ENCODE measurements at places on chromosomes 4 and X.

- DNase-seq: no peak
These were observed 13.3 kb downstream of the SLC2A9 start for GRCh38 chr4:10007793-10008608.

DNA sequence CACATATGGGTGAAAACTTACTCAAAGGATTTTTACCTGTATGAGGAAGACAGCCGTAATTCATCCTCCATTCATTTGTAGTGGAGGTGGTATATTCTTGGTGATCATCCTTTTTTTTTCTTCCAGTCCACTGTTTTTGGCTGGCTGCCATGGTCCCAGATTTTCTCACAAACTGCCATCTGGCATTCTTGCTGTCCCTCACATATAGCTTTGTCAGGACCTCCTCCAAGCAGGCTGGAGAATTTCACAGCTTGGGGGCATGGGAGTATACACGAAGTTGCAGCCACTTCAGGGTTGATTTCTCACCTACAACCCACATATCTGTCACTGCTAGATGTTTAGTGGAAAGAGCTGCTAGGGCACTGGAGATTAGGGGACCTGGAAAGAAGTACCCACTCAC is 401.0 kb downstream of the IL1RAPL1 start:
- no peak for DNase-seq

DNA sequence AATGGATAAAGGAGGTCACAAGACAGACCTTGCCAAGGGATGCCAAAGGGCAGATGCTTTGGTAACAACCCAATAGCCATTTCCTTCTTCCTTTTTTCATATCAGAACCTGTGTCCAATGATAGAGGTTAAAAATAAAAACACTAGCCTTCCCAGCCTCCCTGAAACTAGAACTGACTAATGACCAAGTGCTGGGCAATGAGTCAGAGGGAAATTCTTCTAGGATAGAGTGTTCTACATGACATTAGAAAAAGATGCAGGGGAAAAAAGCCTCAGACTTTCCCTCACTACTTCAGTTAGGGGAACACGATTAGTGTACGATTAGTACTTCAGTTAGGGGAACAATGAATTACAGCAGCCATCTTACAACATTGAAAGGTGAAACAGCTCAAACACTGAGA is 29.3 kb upstream of the FAM47C start:
- DNase-seq: no peak

- no peak for DNase-seq
These were observed 52.1 kb downstream of the PWWP3B start for GRCh38 chrX:106220177-106220576.

GRCh38 chrX:128691872-128692271 is 639.7 kb upstream of the ACTRT1 start:
- DNase-seq: no peak

DNA sequence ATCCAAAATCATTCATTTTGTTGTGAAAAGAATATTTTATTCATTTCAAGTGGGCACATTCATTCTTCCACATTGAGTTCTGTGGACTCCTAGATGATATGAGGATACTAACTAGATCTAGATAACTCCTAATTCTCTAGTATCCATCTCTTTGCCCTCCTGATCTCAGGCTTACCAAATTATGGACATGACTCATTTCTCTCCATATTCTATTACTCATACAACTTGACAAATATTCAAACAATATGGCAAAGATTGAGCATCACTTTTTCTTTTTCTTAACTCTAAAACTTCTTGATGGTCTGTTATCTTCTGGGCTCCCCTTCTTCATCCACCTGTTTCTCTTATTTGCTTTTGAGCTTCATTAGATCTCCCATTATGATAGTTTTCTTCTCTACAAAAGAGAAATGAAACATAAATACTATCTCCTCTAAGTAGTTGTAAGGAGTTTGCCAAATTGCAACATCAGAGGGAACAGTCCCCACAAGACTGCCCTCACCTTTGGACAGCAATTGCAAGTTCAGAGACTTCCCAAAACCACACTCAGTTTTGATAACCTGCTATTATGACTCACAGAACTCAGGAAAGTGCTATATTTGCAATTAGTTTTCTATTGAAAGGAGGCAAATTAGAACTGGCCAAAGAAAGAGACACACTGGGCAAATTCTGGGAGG is 422.9 kb downstream of the SPRY1 start:
- no peak for DNase-seq

DNA sequence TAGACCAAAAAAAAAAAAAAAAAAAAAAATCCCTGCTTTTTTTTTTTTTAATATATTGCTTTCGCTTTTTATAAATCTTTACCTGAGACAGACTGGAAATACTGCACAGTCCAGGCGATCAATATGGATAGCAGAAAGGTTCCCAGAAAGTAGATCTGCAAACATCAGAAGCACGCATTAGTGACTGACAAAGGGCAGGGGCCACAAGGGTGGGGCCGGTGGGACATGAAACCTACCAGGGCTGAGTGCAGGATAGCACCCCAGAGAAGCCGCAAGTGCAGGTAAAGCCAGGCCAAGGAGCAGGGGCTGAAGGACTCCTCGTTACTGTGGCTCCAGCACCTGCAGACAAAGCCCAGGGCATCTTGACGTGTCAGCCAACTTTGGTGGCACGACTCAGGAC is 101.8 kb downstream of the SLC34A2 start:
- DNase-seq: no peak

GRCh38 chrX:142134533-142134932 is 70.6 kb downstream of the MAGEC2 start:
- DNase-seq: no peak
